Activated T-cell treated with anti-CD3 and anti-CD28 coated beads, Interleukin-2, amount 50 U/mL, for 48 hours (primary cell): ENCODE measurements at places on chromosomes 5 and 9.

GRCh38 chr9:20087481-20087880 is 298.6 kb upstream of the SLC24A2 start:
- no peak for DNase-seq

GRCh38 chr5:120942596-120943350 is 478.7 kb downstream of the PRR16 start:
- no peak for DNase-seq

- DNase-seq: peak; percentile 1
Observed at GRCh38 chr5:179119415-179120170, 59.4 kb downstream of the ZNF354C start.

DNA sequence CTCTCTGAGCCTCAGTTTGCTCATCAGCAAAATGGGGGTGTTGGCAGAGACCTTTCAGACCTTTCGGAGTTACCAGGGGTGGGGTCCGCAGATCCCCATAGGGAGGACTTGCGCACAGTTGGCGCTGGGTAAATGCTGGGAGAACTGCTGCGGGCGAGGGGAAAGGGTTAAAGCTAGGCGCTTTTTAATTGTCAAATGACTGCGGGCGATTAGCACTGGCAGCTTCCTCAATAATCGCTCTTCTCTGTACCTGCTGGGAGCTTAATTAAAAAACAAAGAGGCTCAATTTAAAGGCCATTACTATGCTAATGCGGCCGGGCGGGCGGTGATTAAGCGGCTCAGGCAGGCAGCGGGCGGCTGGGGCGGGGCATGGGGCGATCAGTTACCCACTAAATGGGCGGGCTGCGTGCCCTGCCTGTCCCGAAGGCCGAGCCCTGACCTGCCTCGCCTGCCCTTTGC is 63.0 kb downstream of the LMX1B start:
- no peak for DNase-seq

- no peak for DNase-seq
Observed at GRCh38 chr5:147426640-147427327, 83.1 kb downstream of the DPYSL3 start.

DNA sequence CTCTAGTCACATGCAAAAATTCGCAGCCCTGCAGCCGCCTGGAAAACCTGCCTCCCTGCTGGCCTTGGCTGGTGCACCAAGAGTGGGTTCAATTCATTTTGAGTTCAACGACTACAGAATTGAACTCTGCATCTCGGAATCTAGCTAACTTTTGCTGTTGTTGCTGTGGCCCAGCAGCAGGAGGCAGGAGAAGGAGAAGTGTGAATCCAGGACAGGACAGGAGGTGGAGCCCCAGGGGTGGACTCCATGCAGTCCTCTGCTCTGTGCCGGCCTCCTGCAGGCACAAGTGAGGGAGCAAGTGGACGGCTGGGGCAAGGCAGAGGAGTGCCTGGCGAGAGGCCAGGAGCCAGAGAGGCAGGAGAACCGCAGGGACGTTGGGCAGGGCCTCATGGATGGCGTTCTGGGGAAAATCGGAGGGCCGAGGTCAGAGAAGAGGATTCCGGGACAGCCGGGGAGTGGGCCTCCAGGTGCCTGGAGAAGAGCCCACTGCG is 214.2 kb downstream of the FANCC start:
- no peak for DNase-seq

GRCh38 chr9:86272221-86272620 is 10.1 kb downstream of the ISCA1 start:
- no peak for DNase-seq

- no peak for DNase-seq
Observed at GRCh38 chr9:121246821-121247561, 21.0 kb upstream of the GSN start.

DNA sequence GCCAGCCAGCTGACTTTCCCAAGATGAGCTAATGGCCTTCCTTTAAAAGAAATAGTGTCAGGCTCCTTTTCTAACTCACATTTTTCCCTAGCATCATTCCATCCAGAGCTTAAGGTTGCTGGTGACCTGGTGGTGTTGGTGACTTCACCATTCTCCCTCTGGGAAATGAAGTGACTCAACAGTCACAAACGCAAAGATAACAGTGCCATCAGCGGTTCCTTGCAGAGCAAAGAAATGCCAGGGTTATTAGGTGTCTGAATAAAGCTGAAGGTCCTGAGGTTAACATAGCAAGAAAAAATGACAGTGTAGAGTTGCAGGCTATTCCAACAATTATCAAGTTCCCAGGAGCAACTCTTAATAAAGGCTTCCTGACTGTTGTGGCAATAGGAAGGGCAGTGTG is 111.8 kb upstream of the SLC44A1 start:
- DNase-seq: no peak

- DNase-seq: no peak
Observed at GRCh38 chr9:134069480-134070399, 1.9 kb upstream of the BRD3 start.

- no peak for DNase-seq
Observed at GRCh38 chr9:111253742-111254437, 76.1 kb downstream of the OR2K2 start.

DNA sequence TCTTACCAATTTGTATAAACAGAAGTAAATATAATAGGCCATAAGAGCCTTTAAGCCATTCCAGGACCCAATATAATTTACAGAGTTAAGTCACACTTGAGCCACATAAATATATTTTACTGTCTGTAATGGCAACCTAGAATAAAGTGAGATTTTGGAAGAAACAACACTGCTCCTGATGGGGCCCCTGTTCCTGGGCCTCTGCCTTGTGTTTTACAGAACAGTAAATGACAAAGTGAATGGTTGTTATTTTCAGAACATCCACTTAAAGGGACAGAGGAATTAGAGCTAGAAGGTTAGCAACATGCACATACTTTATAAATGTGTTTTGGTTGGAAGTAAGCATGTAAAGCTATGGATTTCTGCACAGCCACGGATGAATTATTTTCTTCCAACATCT is 3.6 kb downstream of the PTGER4 start:
- no peak for DNase-seq

- no peak for DNase-seq
Observed at GRCh38 chr9:82184524-82184923, 196.0 kb downstream of the SPATA31D1 start.

DNA sequence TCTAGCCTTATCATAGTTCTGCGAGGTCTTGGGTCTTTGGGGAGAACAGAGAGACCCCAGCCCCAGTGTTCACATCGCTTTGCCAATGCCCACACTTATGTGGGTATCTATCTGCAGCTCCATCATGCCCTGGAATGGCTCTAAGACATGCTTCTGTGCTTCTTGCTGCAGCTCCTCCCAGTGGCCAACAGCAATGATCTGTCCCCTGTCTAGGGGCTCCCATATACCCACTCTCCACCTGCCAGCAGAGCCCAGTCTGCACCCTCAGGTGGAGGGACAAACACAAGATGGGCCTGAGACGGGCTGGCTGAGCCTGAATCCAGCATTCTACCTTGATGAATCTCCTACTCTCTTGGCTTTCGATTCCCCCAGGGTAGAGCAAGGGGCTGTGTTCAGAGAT is 14.6 kb upstream of the DAP start:
- no peak for DNase-seq

DNA sequence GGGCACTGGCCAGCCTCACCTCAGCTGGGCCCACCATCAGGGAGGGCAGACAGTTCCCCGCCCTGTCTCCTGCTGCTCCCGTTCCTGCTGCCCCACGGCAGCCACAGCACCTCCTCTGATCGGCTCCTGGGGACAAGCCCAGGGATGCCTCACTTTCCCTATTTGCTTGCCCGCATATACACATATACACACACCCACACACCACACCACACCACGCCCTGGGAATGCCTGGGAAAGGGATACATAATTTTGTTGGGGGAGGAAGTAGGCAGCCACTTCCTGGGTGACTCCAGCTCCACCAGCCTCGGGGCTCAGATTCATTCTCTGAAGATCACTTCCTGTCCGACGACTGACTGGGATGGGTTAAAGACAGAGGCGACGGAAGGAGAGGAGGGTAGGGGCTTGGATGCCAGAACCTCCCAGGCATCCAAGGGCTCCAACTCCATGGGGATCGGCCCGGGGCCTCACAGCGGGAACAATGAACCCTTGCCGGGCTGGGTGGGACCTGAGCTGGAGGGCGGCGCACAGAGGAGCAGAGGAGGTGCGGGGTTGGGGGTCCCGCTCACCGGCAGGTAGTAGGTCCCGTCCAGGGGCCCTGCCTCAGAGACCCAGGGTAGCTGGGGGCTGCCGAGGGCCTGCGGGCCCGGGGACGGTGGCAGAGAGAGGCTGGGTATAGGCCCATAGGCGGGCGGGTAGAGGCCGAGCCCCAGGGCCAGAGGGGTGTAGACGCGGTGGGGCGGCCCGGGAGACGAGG is 2.0 kb upstream of the MZB1 start:
- peak; percentile 63 for DNase-seq

DNA sequence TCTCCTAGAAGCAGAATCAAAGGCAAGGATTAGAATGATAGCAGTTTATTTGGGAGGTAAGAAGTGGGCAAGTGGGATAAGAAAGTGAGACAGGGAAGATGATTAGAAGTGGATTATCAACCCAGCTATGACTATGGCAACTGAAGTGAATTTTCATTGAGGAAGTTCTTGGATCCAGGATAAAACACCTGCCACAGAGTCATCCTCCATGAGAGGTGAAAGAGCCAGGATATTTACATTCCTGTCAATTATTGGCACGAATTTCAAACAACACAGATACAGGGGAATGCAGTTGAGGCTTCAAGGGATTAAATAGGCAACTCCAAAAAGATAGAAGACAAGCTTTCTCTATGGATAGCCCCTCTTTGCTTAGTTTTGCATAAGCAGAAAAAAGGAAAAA is 31.8 kb upstream of the ZNF366 start:
- DNase-seq: no peak

DNA sequence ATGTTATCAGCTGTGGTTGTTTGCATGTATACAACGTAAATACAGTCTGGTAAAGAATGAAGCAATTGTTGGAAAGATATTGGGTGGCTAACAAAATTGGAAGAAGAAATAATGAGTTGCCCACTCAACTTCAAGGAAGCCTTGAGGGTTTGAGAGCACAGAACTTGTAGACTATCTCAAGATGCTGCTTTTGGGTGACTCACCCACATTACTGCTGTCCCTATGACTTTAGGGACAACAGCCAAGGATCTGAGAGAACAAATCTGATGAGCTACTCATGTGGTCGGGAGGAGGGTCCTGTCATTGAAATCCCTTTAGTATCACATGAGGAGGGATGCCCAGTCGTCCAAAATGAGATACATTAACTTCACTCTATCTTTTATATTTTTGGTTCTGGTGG is 261.8 kb downstream of the GAS1 start:
- DNase-seq: no peak

DNA sequence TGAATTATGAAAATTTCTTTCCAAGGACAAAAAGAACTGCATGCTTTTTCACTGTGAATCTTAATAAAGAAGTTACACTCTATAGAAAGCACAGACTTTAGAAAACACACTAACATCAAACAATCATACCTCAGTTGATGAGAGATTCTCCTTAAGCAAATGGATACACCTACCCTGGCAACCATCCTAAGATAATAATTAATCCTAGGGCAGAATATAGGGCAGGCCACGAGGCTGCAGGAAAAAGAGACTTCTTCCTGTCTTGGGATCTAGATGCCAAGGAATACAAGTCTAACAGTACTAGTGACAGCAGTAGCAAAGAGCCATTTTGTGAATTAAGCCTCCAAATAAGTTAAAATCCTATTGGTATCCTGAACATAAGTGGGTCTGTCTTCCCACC is 395.4 kb downstream of the EFNA5 start:
- DNase-seq: no peak

GRCh38 chr9:86034863-86035734 is 64.3 kb downstream of the GOLM1 start:
- DNase-seq: no peak

GRCh38 chr9:136171009-136171800 is 33.7 kb downstream of the LHX3 start:
- no peak for DNase-seq

DNA sequence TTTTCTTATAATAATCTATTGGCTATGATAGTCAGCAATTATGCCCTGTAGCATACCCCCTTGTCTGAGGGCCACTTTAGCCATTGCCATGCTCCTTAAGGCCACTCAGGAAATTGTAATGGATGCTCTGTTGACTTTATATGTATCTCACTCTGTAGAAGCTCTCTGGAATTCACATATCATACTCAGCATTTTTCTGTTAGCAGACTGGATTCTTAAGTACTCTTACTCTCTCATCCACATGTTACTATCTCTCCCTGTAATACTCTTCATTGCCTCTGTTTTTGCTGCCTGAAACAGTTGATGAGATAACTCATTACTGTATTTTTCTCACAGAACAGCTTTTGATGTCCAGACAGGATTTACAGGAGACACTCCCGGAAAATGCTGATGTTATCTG is 24.2 kb downstream of the TMEM232 start:
- no peak for DNase-seq

GRCh38 chr9:114883709-114884108 is 46.7 kb downstream of the TNFSF8 start:
- no peak for DNase-seq

DNA sequence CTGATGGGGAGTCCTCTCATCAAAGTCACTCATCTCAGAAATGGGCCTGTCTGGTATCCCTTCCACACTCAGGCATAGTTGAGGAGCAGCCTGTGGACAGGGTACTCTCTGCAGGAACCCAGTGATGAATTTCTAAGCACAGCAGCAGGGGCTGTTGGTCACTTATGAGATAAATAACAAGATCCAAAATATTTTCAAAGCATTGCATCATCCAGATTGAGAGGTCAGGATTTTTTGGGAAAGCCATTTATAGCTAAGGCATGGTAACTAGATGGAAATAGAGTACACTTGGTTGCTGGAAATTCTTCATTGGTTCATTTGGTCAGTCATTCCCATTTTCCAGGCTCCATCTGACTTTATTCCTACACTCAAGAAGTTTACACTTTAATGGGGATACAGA is 246.8 kb upstream of the RAI14 start:
- DNase-seq: no peak

DNA sequence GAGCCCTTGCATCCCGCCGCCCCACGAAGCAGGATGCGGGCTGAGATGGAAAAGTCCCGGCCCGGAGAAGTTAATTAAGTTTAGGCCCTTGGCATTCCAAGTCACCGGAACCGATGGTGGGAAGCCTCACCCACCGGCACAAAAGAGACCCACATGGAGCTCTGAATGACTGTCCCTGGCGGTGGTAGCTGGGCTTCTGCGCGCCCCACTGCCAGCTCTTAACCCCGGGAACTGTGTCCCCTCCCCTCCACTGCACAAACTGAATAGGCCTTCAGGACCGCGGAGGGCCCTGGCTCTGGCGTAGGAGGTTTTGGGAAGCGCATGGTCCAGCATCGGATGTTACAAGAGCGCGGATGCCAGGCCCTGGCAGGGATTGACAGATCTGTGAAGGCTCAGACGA is 291.1 kb upstream of the TUT7 start:
- no peak for DNase-seq

- no peak for DNase-seq
Observed at GRCh38 chr9:129306318-129306973, 128.4 kb upstream of the IER5L start.

- DNase-seq: no peak
Observed at GRCh38 chr5:176181271-176181855, 56.9 kb upstream of the SIMC1 start.
